ENCODE measurements at places on chromosomes 2 and 18. TPM values are rescaled to one million over a fixed set of nuclear protein-coding genes. Genes with fewer than 3 reads are reported as not detected.

GRCh38 chr2:45978302-45978859 is 318.8 kb upstream of the EPAS1 start:
- no peak for DNase-seq

- no peak for DNase-seq
Observed at GRCh38 chr2:230819433-230819832, 45.3 kb upstream of the ITM2C start.

DNA sequence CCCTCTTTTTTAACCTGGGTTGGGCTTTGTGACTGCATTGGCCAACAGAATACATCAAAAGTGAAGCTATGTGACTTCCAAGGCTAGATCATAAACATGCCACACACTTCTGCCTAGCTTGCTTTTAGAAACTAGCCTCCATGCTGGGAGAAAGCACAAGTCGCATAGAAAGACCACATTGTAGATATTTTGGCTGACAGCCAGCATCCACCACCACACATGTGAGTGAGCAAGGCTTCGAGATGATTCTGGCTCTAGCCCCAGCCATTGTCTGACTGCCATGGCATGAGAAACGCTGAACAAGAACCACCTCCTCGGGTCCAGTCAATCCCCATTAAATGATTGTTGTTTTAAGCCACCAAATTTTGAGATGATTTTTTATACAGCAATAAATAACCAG is 66.8 kb upstream of the STPG4 start:
- no peak for DNase-seq

DNA sequence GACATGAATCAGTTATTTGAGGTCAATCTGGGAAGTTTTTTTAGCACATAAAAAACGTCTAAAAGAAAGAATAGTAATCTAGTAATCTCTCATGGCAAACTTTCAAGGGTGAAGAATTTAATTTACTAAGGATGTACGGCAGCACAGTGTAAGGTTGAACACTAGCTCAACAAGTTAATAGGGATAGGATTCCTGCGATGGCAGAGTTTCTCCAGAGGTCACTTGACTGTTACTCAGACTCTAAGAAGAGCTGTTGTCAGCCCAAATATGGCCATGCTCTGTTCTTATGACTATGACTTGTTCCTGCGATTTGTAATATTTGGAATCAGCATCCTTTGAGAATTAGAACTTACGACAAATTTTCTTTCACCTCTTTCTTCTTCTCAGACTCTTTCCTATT is 553.3 kb upstream of the TNP1 start:
- DNase-seq, result no peak

- no peak for DNase-seq
Observed at GRCh38 chr2:202072226-202072625, 829 bp upstream of the KIAA2012 start.

GRCh38 chr2:69618362-69618761 is 25.2 kb downstream of the AAK1 start:
- DNase-seq, result no peak

- DNase-seq, result no peak
Observed at GRCh38 chr2:187642498-187642897, 88.3 kb upstream of the TFPI start.

- no peak for DNase-seq
Observed at GRCh38 chr18:78605255-78605654, 374.4 kb upstream of the SALL3 start.

DNA sequence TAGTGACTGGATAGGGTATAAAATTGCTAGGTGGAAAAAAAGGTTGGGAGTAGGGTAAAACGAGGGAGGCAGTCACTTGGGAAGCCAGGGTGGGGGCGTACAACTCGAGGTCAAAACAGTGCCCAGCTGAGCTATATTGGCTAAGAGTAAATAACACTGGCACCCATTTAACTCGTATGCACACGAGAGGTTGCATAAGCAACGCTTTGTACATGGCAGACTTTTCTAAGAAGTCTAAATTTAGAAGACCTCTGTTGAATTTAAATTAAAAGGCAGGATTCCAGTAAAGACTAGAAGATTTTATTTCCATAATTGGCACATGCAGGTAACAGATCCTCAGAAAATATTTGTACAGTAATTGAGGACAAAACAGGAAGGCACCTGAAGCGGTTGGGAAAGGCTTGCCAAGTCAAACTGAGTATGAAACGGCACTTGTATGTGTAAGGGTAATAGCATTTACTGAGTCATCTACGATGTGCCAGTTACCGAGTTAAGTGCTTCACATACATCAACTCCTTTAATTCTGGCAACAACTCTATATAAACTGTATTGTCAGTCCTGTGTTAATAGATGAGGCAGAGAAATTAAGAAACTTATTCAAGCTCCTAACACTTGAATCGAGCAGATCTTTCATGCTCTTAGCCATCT is 1.4 kb upstream of the MALT1 start:
- no peak for DNase-seq

DNA sequence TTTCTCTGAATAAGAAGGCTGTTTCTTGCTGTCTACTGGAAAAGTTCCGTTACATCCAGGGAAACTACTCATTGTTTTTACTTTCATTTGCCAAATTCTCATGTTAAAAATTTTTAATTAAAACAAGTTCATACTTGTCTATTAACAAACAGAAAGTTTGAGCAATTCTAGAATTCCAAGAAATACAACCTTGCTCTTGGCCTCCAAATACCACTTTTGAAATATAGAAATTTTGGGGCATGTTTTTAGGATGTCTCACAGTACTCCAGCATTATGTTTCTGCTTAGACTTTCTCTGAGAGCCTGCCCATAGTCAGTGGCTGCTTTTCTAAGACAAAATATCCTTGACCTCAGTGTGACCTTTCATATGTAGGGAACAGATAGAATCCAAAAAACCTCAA is 228.7 kb upstream of the RND3 start:
- DNase-seq, result no peak

- no peak for DNase-seq
Observed at GRCh38 chr18:46756559-46757201, at the start of gene ST8SIA5. TSS of gene ST8SIA5 (minus strand) at chr18:46757053. CDS start at chr18:46756508, 545 bp downstream.

DNA sequence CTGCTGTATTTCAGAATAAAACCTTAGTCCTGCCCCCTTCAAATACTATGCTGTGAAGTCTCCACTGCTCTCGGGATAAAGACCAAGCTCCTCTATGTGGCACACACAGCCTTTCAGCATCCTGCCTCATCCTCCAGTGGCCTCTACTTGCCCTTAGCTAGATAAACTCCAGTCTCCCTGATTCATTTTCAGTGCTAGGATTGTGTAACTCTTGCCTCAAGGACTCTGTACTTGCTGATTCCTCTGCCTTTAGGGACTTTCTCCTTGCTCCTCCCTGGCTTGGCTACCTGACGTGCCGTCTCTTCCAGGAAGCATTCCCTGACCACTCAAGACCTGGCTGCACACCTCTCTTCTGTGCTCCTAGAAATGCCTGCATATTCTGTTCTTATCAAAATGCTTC is 416.7 kb downstream of the MTX2 start:
- no peak for DNase-seq

DNA sequence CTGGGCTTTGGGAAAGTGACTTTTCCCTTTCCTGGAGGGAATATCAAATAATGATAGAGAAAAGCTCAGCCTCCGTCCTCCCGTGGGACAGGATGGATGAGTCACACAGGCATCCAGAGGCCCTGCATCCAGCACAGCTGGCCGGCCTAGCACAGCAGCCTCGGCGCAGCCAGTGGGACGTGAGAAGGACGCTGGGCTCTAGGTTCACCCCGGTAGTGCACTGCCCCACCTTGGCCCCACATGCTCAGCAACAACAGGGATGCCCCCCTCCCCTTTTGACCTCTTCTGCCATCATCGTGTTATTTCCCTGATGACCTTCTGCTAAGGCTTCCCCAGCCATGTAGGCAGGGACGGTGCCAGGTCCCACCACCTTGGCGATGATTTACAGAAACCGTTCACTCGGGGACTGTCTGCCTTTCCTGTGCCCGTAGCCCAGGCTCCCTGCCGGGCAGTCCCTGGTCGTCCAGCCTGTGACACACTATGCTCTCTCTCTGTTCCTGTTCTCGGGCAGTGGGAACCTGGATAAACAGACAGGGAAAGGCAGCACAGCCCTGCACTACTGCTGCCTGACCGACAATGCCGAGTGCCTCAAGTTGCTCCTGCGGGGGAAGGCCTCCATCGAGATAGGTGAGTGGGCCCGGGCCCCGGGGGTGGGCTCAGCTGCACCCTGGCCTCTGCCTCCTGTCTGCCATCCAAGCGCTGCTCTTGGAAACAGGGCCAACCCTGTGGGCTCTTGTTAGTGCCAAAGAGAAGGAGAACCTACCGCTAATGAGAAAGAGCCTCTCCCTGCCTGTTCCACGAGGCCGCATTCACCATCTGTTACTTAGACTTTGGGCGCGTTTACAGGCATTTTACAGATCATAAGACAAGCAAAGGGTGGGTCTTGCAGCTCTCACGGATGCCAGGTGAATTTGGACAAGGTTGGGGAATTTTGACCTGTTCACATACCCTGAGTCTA is 44.6 kb downstream of the ITGB1BP1 start:
- DNase-seq, result no peak

- DNase-seq, result no peak
Observed at GRCh38 chr2:148305476-148305875, 284.6 kb downstream of the MBD5 start.

DNA sequence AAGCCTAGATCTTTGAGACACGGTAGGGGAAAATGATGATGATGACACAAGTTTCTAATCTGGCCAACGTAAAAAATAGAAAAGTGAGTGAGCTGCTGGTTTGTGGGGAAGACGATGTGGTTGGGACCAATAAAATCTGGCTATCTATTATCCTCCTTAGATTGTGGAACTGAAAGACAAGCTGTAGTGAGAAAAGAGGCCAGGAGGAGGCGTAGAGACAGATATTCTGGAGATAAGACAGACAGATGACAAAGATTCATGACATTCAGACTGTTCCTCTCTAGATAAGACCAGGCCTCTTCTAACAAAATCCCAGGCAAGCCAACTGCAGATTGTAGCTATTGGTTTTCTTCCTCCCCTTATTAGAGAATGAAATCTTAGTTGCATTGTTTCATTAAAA is 376.3 kb upstream of the UBE2E3 start:
- no peak for DNase-seq

- no peak for DNase-seq
Observed at GRCh38 chr2:127161176-127162136, 54.5 kb upstream of the BIN1 start.

DNA sequence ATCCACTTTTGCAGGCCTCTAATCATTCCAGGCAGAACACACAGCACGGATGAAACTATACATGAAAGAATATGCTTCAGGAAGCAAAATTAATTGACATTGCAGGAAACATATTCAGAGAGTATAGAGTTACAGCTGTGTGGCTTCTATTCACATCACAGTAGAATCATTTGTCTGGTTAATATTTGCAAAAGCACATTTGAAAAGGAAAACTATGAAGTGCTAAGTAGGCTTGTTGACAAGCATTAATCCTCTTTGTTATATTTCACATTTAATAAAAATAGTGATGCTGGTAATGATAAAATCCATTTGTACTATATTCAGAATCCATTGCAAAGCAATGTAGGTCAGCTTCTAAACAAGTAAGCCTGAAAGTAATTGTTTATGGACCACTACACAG is 32.2 kb upstream of the PIK3C3 start:
- no peak for DNase-seq

DNA sequence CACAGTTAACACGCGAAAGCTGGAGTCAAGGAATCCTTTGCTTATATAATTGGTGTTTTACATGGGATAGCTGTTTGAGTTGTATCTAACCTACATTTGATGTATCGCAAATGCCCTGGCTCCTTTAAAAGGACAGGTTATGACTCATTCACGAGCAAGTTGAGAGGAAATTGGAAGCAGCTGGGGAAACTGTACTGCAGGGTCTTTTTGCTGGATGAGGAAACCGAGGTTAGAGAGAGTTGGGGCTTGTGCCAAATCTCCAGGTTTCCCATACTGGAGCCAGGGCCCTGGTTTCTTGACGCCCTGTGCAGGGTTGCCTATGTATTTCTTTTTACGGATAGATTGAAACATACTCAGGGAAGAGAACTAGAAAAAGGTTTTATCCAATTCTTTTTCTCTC is 60.0 kb upstream of the SPTBN1 start:
- DNase-seq, result no peak

The GLI2 gene
- not detected for total RNA-seq

The DSG1 gene
- not detected for total RNA-seq

The HOXD11 gene
- not detected for total RNA-seq

The DLGAP1 gene
- 0.25 TPM for total RNA-seq

All from T-cell (primary cell).